ENCODE measurements at places on chromosomes 3 and 15.

GRCh38 chr3:34683851-34684250 lies 885.4 kb downstream of the PDCD6IP start:
- DNase-seq, result no peak

DNA sequence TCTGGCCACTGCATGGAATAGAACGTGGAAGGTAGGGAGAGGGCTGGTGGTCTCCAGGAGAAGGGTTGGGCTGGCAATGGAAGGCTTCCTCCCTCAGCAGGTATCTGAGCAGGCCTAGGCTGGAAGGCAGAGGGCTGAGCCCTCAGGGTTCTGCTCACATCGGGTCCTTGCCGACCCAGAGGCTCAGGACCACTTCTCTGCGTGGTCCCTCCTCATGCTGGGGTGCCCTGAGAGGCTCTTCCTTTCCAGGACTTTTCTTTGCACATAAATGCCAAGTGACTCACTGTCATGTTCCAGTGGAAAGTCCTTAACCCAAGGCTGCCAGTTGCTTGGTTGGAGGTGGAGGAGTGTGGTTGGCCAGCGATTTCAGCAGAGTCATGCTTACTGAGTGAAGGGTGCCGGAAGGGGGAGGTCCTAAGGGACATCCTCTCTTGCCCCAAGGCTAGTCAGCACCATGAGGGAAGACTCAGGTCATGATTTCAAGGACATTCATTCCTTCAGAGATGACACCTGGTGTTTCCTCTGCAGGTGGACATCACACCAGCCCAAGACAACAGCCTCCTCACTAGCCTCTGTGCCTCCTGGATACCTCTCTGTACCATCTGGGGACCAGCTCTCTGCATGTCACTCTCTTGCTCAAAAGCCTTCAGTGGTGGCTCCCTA lies 8.2 kb downstream of the SLC6A6 start:
- no peak for DNase-seq

GRCh38 chr3:58062472-58062871 lies 54.2 kb downstream of the FLNB start:
- no peak for DNase-seq

DNA sequence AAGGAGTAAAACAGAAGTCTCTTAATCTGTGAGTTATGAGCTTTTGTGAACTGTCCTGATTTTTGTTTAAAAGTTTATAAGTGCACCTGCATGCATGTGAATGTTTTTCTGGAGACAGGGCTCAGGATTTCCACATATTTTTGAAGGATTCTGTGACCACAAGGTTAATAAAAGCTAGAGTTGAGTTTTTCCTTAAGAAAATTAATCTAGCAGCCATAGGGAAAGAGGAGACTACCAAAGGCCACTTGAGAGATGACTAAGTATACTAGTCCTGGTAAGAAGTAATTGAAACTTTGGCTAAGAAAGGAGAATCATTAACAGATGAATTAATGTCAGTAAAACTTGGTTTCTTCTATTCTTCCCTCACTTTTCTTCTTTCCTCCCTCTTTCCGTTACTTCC lies 176.8 kb upstream of the EPHA3 start:
- no peak for DNase-seq

- DNase-seq, result no peak
These were observed 49.5 kb downstream of the CEP63 start for GRCh38 chr3:134535186-134535970.

DNA sequence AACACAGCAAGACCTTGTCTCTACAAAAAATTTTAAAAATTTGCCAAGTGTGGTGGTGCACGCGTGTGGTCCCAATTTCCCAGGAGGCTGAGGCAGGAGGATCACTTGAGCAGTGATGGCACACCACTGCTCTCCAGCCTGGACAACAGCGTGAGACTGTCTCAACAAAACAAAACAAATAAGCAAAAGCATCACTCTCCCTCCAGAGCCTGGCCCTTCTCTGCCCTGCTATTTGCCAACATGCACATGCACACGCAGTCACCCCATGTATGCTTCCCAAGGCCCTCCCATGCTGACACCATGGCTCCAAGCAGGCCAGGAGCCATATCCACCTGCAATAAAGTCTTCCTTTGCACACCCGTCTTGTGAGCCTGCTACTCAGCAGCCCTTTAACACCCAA lies 2.1 kb downstream of the KIF9 start:
- no peak for DNase-seq

DNA sequence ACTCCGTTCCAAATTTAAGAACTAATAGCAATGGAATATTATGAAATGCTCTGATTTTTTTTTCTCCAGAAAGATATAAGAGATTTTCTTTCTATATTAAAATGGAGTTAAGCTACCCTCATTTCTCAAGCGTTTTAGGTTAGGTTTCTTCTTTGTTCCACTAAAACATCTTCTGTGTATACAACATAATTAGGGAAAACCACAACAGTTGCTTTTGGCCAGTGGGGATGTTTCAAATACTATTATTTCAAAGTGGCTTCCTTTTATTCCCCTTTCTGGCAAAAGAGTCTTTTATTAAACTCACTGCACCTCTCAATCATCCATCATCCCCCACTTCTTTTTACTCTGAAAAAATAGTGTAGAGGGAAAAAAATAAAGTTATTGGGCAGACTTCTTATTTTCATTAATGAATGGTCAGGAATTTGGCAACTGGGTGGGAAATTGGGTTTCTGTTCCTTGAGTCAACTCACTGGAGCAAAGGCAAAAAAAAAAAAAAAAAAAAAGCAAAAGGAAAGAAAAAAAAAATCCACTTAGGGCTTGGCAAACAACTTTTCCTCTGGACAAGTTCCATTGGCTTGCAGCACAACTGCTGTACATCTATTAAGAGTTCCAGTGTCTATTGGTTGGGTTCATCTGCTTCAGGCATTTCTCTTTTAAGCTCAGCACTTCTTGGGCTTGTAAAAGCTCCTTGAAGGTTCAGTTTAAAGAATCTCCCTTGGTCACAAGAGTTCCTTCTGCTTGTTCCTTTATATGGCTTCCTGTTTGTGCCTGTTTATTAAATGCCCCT lies 963.4 kb downstream of the ROBO1 start:
- DNase-seq, result no peak

DNA sequence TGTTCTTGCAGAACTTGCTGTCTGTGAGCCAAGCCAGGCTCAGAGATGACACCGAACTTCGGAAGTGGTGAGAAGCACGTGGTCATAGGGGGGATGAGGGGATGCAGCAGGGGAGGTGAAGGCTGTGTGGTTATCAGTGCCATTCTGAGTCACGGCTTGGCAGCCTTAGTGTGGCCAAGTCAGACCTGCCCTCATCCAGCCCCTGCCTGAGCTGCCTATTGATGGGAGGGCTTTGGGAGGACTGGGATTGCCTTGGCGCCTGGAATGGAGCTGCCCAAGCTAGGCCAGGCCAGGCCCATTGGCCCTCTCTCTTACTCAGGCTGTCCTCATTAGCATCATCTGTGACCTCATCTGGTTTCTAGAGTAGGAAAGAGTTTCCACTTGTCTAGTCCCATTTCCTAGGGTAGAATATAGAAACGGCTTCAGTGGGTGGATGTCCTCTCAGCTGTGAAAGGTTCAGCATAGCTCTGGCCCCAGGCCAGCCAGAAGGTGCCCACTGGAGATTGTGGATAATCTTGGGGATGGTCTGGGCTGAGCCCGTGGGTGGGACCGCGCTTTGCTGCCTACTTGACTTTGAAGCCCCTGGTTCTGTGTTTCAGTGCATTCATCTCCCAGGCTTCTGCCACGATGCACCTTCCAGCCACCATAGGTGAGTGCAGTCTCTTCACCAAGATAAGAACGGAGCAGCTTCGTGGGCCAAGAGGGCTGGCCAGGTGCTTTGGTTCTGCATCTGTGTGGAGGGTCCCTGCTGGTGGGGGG lies 7.2 kb downstream of the FAH start:
- no peak for DNase-seq

DNA sequence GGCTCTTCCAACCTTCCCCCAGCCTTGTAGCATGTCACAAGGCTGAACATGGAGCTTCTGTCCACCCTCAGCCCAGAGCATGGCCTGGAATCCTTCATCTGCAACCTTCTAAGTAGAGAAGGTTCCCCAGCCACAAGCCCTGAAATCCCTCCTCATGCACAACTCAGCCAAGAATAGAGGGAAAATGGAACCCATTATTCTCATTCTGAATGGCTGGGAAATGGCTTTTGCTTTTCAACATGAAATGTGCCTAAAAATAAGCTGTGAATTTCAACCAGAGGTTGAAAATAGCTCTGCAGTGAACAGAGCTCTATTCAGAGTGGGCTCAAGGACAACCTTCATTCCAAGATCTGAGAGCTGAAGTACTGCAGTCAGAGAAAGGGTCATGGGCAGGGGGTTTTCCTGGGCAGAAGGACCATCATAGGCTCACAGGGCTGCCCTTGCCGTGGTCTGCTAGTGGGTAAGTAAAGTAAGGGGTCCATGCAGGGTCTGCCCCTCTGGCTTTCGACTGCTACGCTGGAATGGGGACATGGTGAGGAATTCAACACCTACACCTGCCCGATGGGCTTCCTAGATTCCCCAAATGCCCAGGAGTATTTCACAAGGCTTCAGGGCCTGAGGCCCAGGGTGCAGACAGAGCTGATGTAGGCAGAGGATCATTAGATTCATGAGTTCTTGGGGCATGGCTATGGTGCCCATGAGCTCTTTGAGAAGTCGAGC lies 35.9 kb downstream of the POC1A start:
- no peak for DNase-seq

DNA sequence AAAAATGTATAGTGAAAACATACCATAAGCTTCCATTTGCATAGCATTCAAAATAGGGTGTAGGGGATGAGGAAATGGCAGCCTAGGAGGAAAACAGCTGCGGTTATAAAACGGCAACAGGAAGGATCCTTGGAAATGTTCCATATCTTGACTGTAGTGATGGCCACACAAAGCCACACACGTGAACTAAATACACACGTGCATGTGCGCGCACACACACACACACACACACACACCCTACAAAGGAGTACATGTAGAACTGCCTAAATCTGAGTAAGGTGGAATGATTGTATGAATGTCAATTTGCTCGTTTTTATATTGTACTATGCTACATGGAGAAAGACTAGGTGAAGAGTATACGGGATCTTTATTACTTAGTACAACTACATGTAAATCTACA lies 3.9 kb upstream of the IREB2 start:
- DNase-seq, result no peak

- no peak for DNase-seq
These were observed 65.8 kb downstream of the MB21D2 start for GRCh38 chr3:192851821-192852372.

GRCh38 chr3:12120374-12121140 lies 38.2 kb downstream of the TIMP4 start:
- DNase-seq, result no peak

DNA sequence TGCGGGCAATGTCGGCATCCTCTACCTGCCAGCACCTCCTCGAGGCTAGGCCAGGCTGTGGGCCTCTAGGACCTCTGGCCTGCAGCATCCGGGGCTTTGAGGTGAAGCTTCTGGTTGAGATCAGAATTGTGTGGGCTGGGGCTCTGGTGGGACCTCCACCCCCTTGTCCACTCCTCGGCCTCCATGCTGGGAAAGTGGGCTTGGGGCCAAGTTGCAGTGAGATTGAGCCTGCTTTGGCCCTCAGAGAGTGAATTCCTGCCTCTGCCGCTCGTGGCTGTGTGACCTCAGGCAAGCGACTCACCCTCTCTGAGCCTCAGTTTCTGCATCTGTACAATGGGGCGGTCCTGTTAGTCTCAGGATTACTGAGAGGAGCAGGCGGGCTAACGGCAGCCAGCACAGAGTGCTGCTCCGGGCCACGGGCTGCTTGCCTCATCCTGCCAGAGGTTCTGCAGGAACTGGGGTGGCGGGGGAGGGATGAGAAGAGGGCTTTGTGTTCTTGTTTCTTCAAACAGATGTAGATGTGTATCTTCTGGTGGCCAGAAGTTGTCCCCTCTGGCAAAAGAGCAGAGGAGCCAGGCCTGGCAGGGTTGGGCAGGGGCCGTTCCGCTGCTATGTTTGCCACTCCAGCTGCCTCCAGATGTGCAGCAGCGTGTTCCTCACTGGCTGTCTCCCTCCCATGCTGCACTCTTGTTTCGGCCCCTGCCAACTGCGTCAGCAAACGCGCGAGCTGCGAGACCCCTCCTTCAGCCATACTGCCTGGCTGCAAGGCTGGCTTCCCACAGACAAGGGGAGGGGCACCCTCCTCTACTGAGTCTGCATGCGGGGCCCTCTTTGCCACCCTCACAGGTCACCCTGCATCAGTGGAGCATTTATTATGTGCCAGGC lies 33.7 kb downstream of the FBLN2 start:
- no peak for DNase-seq

- DNase-seq, result no peak
These were observed 58.6 kb downstream of the QTRT2 start for GRCh38 chr3:114115143-114115542.

DNA sequence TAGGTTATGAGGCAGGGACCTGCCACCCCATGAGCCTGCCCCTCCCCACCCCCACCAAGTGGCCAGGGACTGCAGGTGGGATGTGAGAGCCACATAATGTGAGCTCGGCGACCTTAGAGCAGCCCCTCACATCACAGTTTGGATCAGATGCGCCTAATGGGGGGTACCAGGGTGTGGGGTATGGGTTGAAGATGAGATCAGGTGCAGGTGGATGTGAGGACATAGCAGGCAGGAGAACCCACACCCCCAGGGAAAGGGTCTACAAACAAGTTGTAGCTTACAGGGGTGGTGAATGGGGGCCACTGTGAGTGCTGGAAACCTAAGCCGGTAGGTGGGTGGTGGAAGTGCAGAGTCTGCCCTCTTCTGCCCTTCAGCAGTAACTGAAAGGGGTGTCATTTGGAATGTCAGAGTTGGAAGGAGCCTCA lies 94.0 kb downstream of the CORO2B start:
- DNase-seq, result no peak

- DNase-seq, result no peak
These were observed 127.3 kb upstream of the PRICKLE2 start for GRCh38 chr3:64352639-64352992.

DNA sequence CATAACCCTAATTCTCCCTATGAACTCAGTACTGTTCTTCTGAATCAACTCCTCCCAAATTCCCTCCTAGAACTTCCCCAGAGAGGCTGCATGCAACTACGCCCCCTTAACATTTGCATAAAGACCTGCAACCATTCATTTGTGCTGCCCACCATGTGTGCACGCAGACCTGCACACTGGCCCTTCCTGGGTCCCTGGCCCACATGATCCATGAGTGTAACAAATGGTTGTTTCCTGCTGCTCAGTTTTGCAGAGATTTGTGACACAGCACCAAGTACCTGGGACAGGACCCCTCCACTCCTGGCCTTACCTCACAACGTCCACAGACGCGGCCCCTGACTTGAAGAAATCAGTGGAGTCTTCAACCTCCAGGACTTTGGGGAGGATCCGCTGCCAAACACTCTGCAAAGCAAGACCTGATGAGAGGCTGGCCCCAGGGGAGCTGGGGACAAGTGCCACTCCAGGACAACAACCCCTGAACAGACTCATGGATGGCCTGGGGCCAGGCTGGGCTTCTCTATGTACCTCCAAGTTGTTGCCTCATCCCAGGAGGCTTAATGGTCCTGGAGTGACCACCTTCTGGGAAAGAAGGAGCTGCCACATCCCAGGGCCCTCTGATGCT lies 33.8 kb downstream of the ALDH1L1 start:
- no peak for DNase-seq

- DNase-seq, result no peak
These were observed 115.8 kb downstream of the PDCD6IP start for GRCh38 chr3:33914212-33914611.

- no peak for DNase-seq
These were observed 10.5 kb downstream of the SQOR start for GRCh38 chr15:45645026-45645980.
